ENCODE measurements at places on chromosomes 5 and 9.
A peak's percentile ranks its signal among the peaks of the same experiment; 100 is the strongest.

- no peak for DNase-seq
Measured at GRCh38 chr5:179886190-179886911, 21.3 kb downstream of the TBC1D9B start.

DNA sequence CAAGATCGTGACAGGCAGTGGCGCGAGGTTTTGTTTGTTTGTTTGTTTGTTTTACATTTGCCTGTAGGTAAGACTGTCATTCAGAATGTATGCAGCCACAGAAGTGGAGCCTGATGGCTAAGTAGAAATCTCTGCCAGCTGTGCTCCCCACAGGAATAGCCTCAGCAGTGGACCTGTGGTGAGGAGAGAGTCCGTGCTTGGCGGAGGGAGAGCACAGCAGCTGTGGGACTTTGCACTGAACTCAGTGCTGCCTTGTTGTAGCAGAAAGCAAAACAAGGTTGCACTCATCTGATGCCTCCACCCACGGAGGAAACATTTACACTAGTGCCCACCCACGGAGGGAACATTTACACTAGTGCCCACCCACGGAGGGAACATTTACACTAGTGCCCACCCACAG is 4.4 kb upstream of the ZNF782 start:
- no peak for DNase-seq

DNA sequence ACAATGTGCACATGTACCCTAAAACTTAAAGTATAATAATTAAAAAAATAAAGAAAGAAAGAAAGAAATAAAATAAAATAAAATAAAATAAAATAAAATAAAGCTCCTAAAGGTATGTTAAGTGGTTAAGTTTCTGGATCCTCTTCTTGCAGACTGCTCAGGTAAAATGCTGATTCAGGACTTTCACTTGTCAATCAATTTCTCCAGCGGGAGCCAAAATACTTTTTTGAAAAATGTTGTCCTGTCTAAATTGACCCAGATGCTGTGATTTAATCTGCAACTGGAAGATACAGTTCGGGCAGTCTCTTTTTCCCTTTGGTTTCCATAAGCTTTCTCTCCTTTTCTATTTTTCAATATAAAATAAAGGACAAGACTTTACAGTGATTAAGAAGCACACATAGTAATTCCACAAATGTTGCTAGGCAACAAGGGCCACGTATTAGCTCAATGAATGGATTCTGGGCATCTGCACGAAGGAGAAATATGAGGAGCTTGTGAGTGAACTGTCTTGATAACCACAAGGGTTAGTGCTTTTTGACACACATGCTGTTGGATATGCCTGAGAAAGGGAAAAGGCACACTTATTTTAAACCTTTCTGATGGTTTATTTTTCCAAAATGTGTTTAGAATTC is 38.6 kb downstream of the HTR4 start:
- DNase-seq: no peak

- DNase-seq: no peak
Measured at GRCh38 chr9:123073441-123073840, 40.0 kb downstream of the GPR21 start.

GRCh38 chr5:65779643-65780042 is 57.6 kb downstream of the NLN start:
- DNase-seq: no peak

DNA sequence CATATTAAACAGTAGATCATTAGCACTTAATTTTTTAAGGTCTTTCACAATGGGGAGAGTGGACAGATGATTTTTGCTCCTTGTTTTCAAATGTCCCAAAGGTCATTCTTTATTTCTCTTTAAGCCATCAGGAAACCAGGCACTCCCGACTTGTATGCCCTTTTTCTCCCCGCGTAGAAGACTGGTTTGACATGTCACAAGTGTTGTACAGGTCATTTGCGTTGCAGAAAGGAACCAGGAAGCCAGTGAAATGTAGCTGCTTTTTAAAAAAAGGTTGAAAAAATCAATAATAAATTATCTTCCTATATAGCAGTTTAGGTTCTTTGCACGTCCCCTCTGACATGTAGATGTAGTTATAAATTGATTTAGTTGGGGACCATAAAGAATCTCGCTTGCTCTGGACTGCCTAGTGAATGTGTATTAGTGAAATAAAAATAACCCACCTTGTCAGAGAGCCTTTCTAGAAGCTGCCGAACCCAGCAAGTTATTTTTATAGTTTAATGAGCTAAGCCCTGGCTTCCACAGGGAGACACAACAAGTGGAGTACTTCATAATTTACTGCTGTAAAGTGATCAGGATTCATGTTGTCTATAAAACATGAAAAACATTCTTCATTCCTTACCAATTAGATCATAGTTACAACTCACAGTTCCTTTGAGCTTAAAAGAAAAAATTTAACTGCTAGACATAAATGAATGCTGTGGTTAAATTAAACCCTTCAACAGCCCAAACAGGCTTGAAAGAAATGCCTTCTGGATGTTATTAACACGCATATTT is 404.6 kb downstream of the CSNK1G3 start:
- peak; percentile 6 for DNase-seq

DNA sequence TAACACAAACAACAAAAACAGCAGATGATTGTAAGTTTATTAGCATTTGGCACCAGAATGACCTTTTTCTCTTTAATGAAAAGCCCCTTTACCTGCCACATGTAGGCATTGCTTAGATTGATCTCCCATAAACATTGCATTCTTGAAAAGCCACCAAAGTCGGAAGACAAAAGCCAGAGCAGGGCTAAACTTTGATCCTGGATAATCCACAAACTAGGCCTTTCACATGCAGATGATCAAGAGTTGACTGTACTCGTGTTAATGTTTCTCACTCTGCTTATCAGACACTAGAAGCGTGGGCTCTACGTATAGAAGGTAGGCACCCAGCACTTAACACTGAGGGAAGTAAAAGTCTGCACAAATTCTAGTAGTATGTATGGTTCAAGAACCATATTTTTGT is 21.0 kb upstream of the PHF2 start:
- DNase-seq: no peak

All from NCI-H69 (cell line).